ENCODE measurements at places on chromosomes 5 and 9. TPM values are rescaled to one million over a fixed set of nuclear protein-coding genes. Genes with fewer than 3 reads are reported as not detected.

- DNase-seq: no peak
Observed at GRCh38 chr5:170436335-170436734, 47.2 kb upstream of the KCNMB1 start.

DNA sequence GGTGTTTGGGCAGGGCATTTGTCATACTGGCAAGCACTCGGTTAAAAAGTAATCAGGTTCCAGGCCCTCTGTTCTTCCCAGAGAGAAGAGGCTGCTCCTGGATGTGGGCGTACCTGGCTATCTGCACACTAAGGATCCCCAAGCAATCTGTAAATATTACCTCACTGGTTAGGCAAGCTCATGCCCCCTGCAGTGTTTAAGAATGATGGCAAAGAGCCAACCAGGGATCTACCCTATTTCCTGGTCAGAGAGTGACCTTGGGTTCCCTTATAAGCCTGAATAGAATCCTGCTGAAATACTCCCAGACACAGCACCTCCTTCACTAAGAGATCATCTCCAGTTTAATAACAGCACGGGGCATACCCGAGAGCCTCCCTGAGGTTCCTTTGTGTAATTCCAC, 181.2 kb downstream of the PIK3R1 start:
- DNase-seq: no peak

- no peak for DNase-seq
Observed at GRCh38 chr5:33072726-33073125, 361.6 kb downstream of the NPR3 start.

- DNase-seq: no peak
Observed at GRCh38 chr9:3299872-3300271, 225.9 kb downstream of the RFX3 start.

- no peak for DNase-seq
Observed at GRCh38 chr5:82659115-82659514, 381.0 kb upstream of the RPS23 start.

- DNase-seq: no peak
Observed at GRCh38 chr9:93963969-93964368, 8.8 kb upstream of the BARX1 start.

DNA sequence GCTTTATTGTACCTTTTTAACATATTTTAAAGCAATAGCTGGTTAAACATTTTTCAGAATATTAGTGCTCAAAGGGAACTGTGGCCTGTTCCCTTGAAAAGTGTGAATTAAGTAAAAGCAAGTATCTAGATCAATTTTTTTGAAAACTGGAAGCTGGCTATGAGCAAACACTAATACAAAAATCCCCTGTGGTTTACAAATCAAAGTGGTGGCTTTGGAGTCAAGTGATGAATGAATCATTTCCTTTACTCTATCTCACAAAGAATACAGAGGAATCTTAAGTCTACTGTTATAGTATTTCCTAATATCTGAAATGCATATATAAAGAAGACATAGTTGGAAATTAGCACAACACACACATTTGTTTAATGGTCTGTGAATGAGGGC, 212.4 kb upstream of the C9orf72 start:
- DNase-seq: no peak

The FXN gene
- total RNA-seq: 3.1 TPM

Data from tongue (tissue), 3 donors.